ENCODE measurements at places on chromosomes 2 and 18.

DNA sequence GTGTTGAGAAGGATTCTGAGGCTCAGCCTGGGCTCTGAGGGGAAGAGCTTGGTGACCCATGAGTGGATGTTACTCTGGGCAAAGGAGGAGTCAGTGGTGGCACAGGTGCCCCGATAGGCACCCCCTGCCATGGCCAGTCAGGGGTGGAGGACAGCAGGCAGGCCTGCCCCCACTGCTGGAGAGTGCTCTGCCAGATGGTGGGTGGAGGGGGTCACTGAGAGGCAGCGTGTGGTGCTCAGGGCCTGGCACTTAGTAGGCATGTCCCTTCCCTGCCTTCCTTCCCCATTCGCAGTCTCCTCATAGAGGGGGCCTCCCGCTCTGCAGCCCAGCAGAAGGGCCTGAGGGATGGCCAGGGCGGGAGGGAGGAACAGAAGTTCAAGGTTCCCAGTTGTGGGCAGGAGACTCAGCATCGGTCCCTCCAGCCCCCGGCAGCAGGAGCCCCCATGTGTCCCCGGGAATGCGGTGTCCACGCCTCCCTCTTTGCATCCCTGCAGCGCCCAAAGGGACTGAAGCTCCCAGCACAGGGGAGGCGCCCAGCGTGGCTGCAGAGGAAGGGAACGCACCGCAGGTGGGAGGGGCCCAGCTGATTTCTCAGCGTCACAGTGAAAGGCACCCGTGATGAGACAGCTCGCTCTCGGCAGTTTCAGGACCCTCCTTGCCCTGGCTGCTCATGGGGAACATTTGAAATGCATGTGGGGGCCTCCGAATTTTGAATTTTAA, 5.7 kb upstream of the SNED1 start:
- no peak for ATAC-seq

DNA sequence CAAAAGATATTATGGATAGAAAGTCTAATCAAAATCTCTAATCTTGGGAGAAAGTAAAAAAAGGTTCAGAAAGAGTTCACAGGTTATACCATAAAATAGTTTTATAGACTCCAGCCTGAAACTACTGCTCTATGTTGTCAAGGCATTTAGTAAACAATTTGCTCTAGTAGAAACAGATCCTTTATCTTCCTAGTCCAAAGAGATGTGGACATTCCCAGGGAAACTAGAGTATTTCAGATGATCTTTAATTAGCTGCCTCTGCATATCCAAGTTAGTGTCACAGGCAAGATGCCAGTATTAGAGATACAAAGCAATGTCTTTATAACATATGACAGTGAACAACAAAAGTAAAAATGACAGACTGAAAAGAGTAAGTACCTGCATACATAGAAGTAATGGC, 708.6 kb downstream of the CCDC85A start:
- no peak for ATAC-seq

DNA sequence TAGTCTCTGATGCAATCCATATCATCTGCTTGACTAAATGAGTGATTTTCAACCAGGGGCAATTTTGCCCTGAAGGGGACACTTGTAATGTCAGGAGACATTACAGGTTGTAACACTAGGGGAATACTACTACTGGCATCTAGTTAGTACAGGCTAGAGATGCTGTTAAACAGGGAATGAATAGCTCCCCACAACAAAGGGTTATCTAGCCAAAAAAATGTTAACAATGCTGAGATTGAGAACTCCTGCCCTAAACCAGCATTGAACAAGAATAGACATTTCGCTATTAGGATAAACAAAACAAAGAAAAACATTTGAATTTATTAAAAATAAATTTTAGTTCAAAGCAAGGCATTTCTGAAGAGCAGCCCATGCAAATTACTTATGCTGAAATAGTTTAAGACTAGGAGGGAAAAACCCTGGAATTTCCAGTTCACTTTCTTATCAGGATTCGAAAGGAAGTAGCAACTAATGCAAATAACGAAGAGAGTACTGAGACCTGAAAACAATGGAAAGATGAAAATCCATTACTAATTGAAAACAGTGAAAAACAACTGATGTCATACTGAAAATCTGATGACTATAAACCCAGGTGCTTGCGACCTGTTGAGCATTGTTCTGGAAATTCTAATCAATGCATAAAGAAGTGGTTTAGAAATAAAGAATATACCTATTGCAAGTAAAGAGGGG, 53.1 kb downstream of the CAB39 start:
- no peak for ATAC-seq

- ATAC-seq: no peak
Observed at GRCh38 chr2:129864719-129865118, 114.7 kb upstream of the RAB6C start.

DNA sequence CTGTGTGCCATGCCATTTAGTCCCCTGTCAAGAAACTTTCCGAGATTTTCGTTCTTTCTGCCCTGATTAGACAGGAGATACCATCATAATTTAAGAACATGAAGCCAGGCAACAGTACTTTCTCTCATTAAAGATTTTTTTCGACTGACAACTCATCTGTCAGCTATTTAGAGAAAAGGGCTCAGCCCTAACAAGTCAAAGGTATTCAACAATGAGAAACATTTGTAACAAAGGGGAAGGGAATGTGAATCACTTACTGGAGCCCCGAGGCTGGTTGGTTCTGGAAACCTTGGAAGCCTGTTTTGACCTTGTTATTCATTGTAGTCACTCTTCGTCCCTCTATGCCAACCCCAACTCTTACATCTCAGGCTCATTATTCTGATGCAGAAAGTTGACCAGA, 199.4 kb downstream of the SPP2 start:
- peak; percentile 91 for ATAC-seq

- ATAC-seq: no peak
Observed at GRCh38 chr2:30675758-30676157, 131.5 kb downstream of the CAPN13 start.

GRCh38 chr2:102438578-102438977, 15.6 kb downstream of the IL18RAP start:
- ATAC-seq: no peak

GRCh38 chr2:88696611-88697010, 5.1 kb downstream of the RPIA start:
- ATAC-seq: no peak

GRCh38 chr18:31624892-31625640, 33.4 kb downstream of the TTR start:
- no peak for ATAC-seq

DNA sequence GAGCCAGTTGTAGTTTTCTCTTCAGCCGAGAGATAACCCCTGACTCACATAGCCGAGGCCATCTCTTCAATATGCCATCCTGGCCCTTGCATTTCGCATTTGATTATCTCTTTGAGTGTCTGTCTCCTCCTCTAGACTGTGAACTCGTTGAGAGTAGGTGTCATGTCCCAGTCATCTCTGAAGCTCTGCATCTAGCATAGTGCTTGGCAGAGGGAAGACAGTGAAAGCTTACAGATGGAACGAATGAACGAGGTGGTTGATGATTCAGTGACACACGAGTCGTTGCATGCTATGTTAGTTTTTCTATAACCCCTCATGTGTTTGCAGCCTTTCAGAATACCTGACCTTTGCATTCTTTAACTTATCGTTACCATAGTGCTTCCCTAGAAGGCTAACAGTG, 59.9 kb upstream of the CYRIA start:
- ATAC-seq: no peak

GRCh38 chr18:55296115-55296514, 291.9 kb downstream of the TCF4 start:
- no peak for ATAC-seq

DNA sequence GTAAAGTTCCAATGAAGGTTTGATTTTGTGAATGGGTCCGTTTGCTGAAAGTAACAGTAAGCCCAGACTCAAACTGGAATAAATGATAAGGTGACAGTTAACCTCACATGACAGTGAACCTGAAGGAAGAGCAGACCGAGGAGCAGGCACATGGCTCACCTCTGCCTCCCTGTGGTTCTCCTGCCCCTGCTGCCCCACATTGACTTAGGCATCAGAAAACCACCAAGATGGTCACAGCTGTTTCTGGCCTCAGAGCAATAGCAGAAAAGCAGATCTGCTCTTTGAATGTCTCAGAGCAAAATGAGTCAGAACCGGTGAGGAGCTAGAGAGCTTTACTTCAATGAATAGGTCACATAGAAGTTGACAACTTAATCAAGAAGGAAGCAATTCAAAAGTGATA, 487.6 kb downstream of the METTL4 start:
- ATAC-seq: no peak

DNA sequence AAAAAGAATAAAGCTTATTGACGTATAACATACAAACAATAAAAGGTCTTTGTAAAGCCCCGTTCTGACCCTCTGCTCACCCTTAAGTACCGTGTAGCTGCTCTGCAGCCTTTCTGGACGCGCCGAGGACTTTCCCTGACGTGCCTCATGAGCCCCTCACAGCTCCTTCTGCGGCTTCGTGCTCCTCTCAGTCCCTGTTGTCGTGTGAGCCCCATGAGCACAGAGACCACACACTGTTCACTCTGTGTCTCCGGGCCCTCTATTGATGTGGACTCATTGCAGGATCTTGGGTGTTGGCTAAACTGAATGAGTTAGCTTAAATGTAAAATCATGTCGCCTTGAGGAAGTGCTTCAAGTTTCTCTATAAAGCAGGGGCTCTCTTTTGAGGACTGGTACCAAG, 43.6 kb upstream of the INHBB start:
- ATAC-seq: no peak

GRCh38 chr18:6374340-6374739, 40.4 kb downstream of the L3MBTL4 start:
- ATAC-seq: no peak

- no peak for ATAC-seq
Observed at GRCh38 chr18:63166142-63166541, 153.4 kb downstream of the BCL2 start.

DNA sequence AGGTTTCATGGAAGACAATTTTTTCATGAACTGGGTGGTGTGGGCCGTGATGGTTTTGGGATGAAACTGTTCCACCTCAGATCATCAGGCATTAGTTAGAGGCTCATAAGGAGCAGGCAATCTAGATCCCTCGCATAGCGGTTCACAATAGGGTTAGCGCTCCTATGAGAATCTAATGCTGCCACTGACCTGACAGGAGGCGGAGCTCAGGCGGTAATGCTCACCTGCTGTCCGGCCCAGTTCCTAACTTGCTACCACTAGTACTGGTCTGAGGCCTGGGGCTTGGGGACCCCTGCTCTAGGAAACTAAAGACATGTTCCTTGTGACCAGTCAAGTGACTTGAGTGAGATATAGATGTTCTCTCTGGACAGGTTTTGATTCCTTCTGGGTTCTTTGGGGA, 49.2 kb downstream of the OXER1 start:
- ATAC-seq: no peak

GRCh38 chr2:232385660-232386489, 7.3 kb downstream of the ALPP start:
- no peak for ATAC-seq

GRCh38 chr2:195404651-195405050, 252.4 kb upstream of the SLC39A10 start:
- no peak for ATAC-seq

DNA sequence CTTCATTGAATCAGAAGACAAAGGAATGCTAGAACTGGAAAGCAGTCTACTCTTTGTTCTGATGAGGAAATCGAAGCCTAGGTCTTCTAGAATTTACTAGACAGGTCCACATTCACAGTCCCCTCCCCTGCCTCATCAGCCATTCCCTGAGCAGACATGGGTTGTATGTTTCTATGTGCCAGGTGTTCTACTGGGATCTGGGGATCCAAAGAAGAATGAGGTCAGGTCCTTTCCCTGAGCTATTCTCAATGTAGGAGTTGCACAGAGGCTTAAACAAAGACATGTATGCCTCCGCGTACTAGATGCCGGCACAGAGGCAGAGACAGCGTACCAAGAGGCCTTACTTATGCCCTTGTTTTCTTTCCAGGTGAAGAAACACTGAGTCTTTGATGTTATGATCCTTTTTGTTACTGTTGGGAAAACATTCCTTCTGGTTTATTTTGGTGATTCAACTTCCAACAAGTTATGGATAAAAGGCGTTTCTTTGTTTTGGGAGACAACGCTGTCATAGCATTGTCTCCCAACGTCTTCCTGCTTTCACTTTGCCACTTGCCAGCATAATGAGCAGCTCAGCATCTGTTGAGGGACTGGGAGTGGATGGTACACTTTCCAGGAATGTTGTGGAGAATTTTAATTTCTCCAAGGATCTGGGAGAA, 174.4 kb downstream of the ALPK2 start:
- no peak for ATAC-seq

- ATAC-seq: no peak
Observed at GRCh38 chr2:109098921-109099273, 30.1 kb upstream of the SH3RF3 start.

- no peak for ATAC-seq
Observed at GRCh38 chr18:49976795-49977560, 163.6 kb upstream of the ACAA2 start.

GRCh38 chr2:17830053-17831034, 14.1 kb downstream of the MSGN1 start:
- peak; percentile 86 for ATAC-seq

GRCh38 chr2:38610851-38611801, 8.4 kb upstream of the HNRNPLL start:
- ATAC-seq: peak; percentile 90

DNA sequence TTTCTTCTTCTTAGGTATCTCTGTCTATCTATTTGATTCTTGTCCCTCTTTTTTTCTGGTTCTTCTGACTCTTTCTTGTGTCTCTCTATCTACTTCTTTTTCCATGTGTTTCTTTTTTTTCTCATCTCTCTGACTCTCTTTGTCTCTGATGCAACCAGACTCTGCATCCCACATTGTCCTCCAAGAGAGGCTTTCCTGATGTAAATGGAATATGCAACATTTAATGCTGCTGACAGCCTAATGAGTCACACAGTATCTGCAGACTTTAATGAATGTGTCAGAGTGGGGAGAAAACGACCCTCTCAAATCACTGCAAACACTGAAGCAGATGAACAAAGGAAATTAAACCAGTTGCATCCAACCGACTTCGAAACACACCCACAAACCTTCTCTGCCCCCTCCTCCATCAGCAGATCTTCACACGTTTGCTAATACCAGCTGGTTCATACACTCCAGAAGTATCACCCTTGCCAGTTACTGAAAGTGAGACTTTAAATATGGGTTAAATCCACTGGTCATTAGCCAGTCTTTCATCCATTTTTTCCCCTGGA, 351.5 kb downstream of the TXNL1 start:
- no peak for ATAC-seq

DNA sequence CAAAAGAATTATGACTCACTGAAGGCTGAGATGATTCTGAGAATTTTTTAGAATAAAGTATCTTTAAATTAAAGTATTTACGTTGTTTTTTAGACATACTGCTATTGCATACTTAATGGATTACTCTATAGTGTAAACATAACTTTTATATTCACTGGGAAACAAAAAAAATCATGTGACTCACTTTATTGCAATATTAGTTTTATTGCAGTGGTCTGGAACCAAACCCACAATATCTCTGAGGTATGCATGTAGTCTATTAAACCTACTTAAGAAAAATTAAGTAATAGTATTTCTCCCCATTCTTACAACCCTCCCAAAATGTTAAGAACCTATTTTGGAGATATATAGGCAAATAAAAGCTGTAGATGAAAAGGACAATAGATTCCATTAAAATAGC, 142.9 kb upstream of the ZNF521 start:
- ATAC-seq: no peak

- ATAC-seq: no peak
Observed at GRCh38 chr2:229431327-229431954, 160.4 kb upstream of the PID1 start.
